T-helper 17 cell (primary cell): ENCODE measurements at places on chromosomes 2 and 18. TPM values are rescaled to one million over a fixed set of nuclear protein-coding genes. Genes with fewer than 3 reads are reported as not detected.
A peak's percentile ranks its signal among the peaks of the same experiment; 100 is the strongest.

The ZDBF2 gene
- total RNA-seq = 14.0 TPM

DNA sequence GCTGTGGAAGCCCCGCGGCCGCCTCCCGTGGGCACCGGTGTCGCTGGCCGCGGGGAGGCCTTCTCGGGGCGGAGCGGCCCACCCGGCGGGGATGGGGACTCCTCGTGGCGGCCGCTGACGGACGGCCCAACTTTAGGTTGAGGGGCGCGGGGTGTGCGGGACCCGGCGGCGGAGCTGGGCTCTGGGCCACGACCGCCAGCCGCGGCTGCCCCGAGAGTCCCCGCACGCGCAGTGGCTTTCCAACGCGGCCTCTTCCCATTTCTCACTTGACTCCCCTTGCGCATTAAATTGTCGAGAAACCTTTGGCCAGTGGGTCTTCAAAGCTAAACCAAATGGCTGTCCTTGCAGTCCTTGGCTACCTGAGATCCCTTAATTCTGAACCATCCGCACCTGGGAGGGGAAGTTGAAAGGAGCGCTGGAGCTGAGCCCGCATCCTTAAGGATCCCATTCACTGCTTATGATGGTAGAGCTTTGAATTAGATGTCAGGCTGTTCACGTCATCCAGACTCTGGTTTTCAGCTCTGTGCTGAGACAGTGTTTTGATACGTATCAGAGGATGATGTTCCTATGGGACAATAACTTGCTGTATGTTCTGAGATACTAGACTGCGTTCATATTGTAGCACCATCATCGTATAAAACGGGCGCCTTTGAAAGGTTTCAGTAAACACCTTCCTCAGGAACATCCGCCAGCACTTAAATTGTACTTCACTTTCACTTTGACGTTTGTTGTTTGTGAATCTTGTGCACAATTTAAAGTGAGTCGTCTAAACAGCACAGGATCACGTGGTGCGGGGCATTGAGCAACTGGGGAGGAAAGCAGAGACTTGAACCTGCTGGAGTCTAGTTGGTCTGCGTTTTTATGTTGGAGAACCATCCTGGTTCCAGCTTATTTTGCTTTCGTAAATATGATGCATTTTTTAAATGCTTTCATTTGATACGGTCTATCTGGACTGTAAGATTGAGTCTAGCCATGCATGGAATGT lies 874 bp downstream of the CLIP4 start:
- no peaks in the 10 kb centered on the region for H3K36me3 ChIP-seq
- H3K4me1 ChIP-seq = peaks cover 40% of the 10 kb centered on the region
- peak overlapping the region; percentile 93 for H3K27ac ChIP-seq
- peak overlapping the region; percentile 93 for H3K4me3 ChIP-seq

The CD8B gene
- total RNA-seq = not detected

GRCh38 chr18:10264260-10264659 lies 190.2 kb upstream of the APCDD1 start:
- no peak overlapping the region for H3K27ac ChIP-seq
- H3K4me1 ChIP-seq = no peaks in the 10 kb centered on the region
- H3K27me3 ChIP-seq = peaks cover 10% of the 10 kb centered on the region
- H3K4me3 ChIP-seq = no peak overlapping the region
- H3K36me3 ChIP-seq = no peaks in the 10 kb centered on the region

GRCh38 chr2:95346738-95347671 lies 49.9 kb downstream of the KCNIP3 start:
- no peak for DNase-seq
- H3K27me3 ChIP-seq = peaks cover 48% of the 10 kb centered on the region
- peaks cover 2% of the 10 kb centered on the region for H3K36me3 ChIP-seq
- H3K4me1 ChIP-seq = no peaks in the 10 kb centered on the region
- no peak overlapping the region for H3K27ac ChIP-seq

DNA sequence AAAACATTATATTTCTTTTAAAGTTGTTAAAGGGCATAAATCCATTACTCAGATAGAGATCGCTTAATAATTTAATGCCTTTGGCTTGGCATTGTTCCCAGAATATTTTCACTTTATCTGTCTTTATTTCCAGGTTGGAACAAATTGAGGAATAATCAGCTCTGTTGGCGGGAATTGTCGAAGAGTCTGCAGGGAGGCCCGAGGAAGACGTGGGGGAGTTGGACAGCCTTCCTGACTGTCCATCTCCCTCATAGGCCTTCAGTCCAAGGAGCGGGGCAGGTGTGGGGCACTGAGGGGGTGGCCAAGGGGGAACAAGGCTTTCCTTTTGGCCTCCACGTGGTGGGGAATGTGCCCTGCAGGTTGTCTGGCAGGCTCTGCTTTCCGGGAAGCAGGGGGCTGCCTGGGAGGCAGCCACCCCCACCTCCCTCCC lies 179.6 kb downstream of the ZBTB7C start:
- peaks cover 2% of the 10 kb centered on the region for H3K36me3 ChIP-seq
- peaks cover 31% of the 10 kb centered on the region for H3K4me1 ChIP-seq
- no peak overlapping the region for H3K4me3 ChIP-seq
- H3K27ac ChIP-seq = peak overlapping the region; percentile 57
- DNase-seq = no peak

DNA sequence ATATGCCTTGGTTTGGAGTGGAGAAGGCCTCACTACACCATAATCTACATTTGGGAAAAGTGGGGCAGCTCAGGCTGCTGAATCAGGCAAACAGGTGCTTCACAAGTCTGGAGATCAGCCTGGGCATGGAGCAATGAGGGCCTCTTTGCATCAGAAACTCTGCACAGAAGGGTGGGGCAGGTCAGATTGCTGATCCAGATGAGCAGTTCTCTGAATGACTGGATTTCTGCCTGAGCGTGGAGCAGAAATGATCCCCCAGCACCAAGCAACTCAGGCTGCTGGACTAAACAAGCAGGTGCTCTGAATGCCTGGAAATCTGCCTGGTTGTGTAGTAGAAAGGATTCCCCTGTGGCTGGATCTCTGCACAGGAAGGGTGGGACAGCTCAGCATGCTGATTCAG lies 605.3 kb upstream of the ZNF804A start:
- H3K4me1 ChIP-seq = no peaks in the 10 kb centered on the region
- H3K27me3 ChIP-seq = no peaks in the 10 kb centered on the region
- no peak overlapping the region for H3K27ac ChIP-seq
- H3K36me3 ChIP-seq = no peaks in the 10 kb centered on the region
- DNase-seq = no peak

DNA sequence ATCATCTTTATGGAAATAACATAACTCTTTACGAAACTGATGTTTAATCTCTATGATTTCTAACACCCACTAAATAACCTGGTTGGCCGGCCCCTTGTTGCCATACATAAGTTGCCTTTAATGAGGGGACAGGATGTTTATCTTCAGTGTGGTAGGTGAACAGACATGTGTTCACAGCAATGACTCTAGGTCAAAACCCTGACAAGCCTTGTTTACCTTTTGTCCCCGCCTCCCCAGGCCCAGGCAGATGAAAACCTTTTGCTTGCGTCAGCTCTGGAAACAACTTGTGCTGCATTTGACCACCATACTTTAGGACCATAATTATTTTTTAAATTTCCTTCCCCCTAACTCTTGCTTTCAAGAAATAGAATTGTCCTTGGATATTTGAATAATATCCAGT lies 2.9 kb upstream of the DSG4 start:
- no peak overlapping the region for H3K27ac ChIP-seq
- H3K4me3 ChIP-seq = no peak overlapping the region
- H3K36me3 ChIP-seq = no peaks in the 10 kb centered on the region
- no peaks in the 10 kb centered on the region for H3K4me1 ChIP-seq
- DNase-seq = no peak

- no peak overlapping the region for H3K27ac ChIP-seq
- no peaks in the 10 kb centered on the region for H3K27me3 ChIP-seq
These were observed 21.3 kb downstream of the NOL10 start for GRCh38 chr2:10668402-10669012.

DNA sequence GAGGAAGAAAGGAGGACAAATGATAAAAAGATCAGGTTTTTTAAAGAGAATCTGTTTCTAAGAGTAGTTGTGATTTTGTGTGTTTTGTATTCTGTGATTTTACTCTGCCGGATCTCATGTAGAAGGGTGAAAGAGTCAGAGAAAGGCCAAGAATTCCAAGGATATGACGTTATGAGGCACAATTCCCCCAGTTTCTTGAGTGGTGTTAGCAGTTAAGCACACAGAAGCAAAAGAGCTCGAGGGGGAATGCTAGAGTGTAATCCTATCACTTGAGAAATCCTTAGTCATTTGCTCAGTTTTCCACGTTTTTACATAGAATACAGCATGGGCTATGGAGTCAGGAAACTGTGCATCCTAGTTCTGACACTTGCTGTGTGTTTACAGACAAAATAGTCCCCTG lies 34.8 kb downstream of the METTL4 start:
- peaks cover 4% of the 10 kb centered on the region for H3K4me1 ChIP-seq
- peaks cover 12% of the 10 kb centered on the region for H3K36me3 ChIP-seq
- no peak overlapping the region for H3K27ac ChIP-seq

DNA sequence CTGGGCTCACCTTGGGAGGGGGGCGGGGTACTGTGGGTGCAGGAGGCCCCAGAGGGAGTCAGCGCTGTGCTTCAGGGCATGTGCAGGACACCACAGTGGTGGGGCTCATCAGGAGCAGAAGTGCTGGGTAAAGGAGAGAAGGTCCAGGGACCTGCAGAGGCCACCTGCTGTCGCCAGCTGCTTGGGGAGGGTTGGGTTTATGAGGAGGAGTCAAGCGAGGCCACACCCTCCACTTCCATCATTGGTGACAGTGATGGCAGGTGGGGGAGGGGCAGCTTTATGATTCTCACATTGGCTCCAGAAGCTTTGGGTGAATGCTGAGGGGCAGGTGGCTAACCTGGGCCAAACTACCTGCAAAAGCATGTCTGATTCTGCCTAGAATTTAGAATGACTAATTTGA lies 392.6 kb downstream of the HRH4 start:
- no peak for DNase-seq
- no peak overlapping the region for H3K4me3 ChIP-seq
- H3K36me3 ChIP-seq = peaks cover 2% of the 10 kb centered on the region
- H3K4me1 ChIP-seq = no peaks in the 10 kb centered on the region

The MIB1 gene
- 45.1 TPM for total RNA-seq

- H3K27me3 ChIP-seq = no peaks in the 10 kb centered on the region
- H3K27ac ChIP-seq = no peak overlapping the region
- H3K4me3 ChIP-seq = no peak overlapping the region
- H3K36me3 ChIP-seq = no peaks in the 10 kb centered on the region
- peaks cover 2% of the 10 kb centered on the region for H3K4me1 ChIP-seq
These were observed 318.4 kb downstream of the TXNL1 start for GRCh38 chr18:56319953-56320352.

DNA sequence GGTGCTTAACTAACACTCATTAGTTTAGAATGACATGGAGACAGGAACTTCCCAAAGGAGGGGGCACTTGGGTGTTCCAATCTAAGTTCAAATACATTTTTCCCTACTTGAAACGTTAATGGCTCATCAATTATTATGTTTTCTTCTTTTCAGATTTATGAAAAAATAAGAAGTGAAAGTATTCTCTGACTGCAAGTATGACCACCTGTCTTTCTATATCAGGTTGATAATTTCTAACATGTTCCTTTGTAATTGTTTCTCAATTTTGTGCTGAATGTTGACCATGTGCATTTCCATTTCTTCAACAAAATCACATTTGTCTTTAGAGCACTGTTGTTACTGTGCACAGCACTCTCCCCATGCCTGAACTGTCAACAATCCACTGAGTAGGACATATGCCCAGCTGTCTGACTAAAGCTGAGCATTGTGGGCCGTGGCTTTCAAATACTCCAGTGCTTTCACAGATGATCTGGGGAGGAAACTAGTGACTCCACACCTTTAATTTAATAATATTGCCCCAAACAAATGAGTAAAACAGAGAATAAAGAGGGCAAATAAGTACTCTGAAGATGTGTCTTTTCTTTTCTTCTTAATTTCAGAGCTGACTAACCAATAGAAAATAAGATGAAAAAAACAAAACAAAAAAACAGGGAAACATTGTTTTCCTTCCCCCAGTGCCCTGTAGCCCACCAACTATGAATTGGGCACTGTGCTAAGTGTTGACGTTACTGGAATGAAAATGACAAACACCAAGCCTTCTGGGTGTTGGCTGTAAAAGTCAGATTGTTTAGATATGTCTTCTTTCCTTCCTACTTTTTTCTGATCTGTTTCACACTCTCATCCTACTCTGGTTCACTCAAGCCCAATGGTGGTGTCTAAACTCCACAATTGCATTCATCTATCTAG lies 16.0 kb downstream of the LANCL1 start:
- DNase-seq = no peak
- no peaks in the 10 kb centered on the region for H3K27me3 ChIP-seq
- no peak overlapping the region for H3K4me3 ChIP-seq
- H3K4me1 ChIP-seq = peaks cover 13% of the 10 kb centered on the region

The MBD2 gene
- 108 TPM for total RNA-seq

DNA sequence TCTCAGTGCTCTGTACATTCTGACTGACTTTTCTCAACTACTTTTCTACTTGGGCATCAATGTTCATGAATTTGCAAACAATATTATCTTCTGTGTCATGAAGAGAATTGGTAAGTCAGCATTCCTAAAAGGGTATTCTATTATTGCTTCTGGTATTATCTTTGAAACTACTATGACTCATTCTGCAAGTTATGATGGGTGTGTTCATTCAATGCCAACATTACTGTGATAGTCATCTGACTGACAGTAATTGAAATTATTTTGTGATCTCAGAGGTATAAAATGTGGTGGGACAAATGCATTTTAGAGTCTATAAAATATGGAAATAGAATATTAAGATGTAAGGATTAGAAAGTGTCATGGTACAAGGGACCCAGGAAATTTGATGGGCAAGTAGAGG lies 736.0 kb upstream of the CELF4 start:
- H3K36me3 ChIP-seq = no peaks in the 10 kb centered on the region
- H3K27ac ChIP-seq = no peak overlapping the region
- no peak for DNase-seq
- no peaks in the 10 kb centered on the region for H3K4me1 ChIP-seq

- peak overlapping the region; percentile 93 for H3K27ac ChIP-seq
- H3K27me3 ChIP-seq = no peaks in the 10 kb centered on the region
- DNase-seq = no peak
- peak overlapping the region; percentile 74 for H3K4me3 ChIP-seq
- no peaks in the 10 kb centered on the region for H3K36me3 ChIP-seq
- H3K4me1 ChIP-seq = peaks cover 39% of the 10 kb centered on the region
These were observed 40.5 kb upstream of the NABP1 start for GRCh38 chr2:191637182-191638078.

The HTR2B gene
- total RNA-seq = not detected

The SLC5A7 gene
- total RNA-seq = not detected

The CDK5R2 gene
- not detected for total RNA-seq

The PCARE gene
- not detected for total RNA-seq

GRCh38 chr2:152950126-152950525 lies 231.7 kb downstream of the ARL6IP6 start:
- H3K27me3 ChIP-seq = peaks cover 6% of the 10 kb centered on the region
- no peaks in the 10 kb centered on the region for H3K36me3 ChIP-seq
- no peak overlapping the region for H3K27ac ChIP-seq
- no peak overlapping the region for H3K4me3 ChIP-seq
- DNase-seq = no peak

The ERBB4 gene
- not detected for total RNA-seq
